Stimulated activated CD8-positive, alpha-beta memory T cell treated with anti-CD3 and anti-CD28 coated beads, Interleukin-2, amount 100 ng/mL, for 1 hour (primary cell): ENCODE measurements at places on chromosomes 5 and 9.

GRCh38 chr5:181182651-181183050, 22.3 kb downstream of the TRIM7 start:
- no peak for DNase-seq

- DNase-seq = no peak
Measured at GRCh38 chr9:94623253-94623652, 16.1 kb downstream of the FBP1 start.

DNA sequence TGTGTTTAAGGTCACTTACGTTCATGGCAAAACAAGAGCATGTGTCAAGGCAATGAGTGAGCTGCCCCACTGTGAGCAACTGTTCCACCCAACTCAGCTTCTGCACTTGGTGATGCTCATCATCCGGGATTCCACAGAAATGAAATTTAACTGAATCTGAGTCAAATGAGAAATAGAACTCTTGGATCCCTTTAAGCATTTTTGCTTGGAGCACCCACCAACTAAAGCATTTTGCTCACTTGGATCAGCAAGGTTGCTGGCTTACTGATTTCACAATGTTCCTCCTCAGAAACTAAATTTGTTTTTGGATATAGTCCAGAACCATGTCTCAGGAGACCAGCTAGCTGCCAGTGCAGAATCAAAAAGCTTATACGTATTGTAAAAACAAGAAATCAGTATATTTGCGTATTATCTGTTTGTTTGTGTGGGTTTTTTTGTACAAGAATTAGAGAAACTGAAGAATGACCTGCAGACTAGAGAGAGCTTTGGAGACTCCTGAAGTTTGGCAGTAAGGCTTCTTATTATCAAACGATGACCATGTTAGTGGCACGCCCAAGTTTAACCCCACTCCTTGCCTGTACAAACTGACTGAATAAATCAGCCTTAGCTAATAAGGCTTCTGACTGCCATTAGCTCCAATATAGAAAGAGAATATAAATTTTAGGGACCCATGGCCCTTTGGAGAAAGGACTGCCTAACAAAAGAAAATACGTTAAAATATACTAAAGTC, 153.8 kb upstream of the FST start:
- no peak for DNase-seq

GRCh38 chr9:76756268-76756640, 8.0 kb upstream of the PCA3 start:
- no peak for DNase-seq

- no peak for DNase-seq
Measured at GRCh38 chr5:173802670-173803165, 85.4 kb upstream of the CPEB4 start.

- no peak for DNase-seq
Measured at GRCh38 chr9:131692612-131693562, 47.0 kb downstream of the RAPGEF1 start.

- DNase-seq = no peak
Measured at GRCh38 chr5:7983433-7983832, 114.5 kb downstream of the MTRR start.

DNA sequence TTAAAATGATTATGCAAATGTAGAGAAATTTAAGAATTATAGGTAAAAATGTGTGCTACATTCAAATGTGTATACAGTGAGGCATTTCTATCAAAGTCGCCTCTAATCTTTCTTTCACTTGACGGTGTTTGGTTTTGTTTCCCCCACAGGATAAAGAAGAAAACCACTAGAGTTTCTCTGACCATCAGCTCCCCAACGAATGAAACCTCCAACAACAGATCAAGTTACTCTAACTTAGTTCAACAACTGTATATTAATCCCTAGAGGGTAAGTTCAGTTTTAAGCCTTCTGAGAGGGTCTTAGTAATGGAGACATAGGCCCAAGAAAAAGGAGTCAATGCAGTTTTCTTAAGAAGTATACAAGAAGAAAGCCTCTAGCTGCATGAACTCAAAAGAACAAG, 11.5 kb upstream of the MYOT start:
- no peak for DNase-seq

- DNase-seq = no peak
Measured at GRCh38 chr5:176788941-176789872, 21.2 kb upstream of the UNC5A start.

DNA sequence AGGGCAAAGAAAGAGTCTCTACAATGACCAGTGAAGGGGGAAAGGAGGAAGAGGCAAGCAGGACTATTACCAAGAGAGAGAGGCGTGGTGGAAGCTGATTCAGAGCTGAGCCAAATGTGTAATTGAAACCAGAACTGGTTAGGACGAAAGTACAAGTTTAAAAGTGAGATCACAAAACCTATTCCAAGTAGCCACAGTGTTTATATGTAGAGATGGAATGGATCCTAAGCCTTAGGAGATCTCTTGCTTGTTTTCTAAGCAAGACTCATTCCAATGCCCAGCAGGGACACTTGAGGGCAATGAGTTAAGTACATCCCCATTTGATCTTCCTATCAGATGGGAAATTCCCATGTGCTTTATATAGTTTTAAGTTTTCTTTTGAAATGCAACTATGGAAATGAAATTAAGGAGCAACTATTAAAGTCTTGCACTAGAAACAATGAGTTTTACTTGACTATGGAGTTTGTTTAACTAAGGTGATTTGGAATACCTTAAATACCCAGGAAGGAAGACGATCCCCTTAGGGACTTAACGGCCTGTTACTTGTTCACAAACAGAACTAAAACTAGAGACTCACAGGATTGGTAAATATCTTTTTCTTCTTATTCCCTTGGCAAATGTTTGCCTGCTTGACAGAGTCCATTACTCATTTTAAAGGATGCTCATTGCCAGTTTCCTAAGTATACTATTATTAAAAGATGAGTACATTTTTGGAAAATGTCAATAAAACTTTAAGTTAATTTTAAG, 51.1 kb upstream of the SNX2 start:
- DNase-seq = no peak

GRCh38 chr5:100889165-100889743, 13.8 kb downstream of the ST8SIA4 start:
- DNase-seq = no peak

GRCh38 chr5:431001-431710, 11.8 kb upstream of the EXOC3 start:
- no peak for DNase-seq

DNA sequence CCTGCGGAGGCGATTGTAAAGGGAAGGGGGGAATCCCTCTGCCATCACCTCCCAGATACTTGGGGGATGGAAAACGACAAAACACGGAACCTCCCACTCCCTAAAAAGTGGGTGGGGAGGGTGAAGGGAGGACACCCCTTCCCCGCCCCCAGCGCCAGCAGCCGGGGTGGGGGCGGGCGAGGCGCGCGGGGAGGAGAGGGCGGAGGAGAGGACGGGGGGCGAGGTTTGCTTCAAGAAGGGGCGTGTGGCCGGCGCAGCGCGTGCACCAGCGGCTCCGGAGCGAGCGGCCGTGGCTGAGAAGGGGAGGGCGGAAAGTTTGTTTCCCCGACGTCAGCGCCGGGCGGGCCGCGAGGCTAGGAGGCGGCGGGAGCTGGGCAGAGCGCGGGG, at the start of gene PRRX2:
Gene PRRX2, plus strand, starts transcription at position 259 of the 387 bp plus-strand sequence. CDS start 221 bp downstream, outside the sequence.
- DNase-seq = peak; percentile 15
